Stimulated activated CD4-positive, alpha-beta T cell treated with anti-CD3 and anti-CD28 coated beads, TNF-alpha, amount 100 ng/mL, for 24 hours (primary cell): ENCODE measurements at places on chromosomes 2 and 18.

GRCh38 chr2:40760071-40760666, 308.3 kb upstream of the SLC8A1 start:
- no peak for DNase-seq

GRCh38 chr18:58992301-58993231, 127.9 kb downstream of the ZNF532 start:
- no peak for DNase-seq

GRCh38 chr2:102238778-102239177, 52.0 kb downstream of the IL1RL2 start:
- no peak for DNase-seq

DNA sequence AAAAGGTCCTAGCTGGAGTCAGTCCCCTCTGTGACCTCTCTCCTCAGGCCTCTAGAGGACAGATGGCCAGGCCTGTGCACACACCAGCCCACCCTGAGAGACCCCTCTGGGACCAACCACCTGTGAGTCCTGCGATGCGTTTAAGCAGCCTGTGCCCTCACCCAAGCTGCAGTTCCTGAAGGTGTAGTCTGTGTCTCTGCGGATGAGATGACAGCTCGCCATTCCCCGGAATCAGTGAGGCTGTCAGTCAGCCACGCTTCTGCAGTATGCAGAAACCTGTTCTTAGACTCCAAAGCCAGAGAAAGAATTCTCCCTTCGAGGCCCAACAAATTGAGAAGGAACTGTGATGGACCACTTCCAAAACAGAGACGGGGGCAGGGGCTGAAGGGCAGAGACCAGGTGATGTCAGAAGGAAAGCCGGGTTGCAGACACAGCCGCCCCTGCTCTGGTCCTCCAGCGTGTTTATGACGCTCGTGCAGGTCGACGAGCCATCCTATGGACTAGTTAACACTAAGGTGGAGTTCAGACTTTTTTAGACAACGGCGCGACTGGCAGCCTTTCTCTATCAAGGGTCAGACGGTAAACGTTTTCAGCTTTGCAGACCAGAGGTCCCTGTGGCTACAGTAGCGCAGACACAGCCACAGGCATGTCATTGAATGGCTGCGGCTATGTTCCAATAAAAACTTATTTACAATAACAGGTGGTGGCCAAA, 10.2 kb downstream of the MTERF4 start:
- DNase-seq = no peak

DNA sequence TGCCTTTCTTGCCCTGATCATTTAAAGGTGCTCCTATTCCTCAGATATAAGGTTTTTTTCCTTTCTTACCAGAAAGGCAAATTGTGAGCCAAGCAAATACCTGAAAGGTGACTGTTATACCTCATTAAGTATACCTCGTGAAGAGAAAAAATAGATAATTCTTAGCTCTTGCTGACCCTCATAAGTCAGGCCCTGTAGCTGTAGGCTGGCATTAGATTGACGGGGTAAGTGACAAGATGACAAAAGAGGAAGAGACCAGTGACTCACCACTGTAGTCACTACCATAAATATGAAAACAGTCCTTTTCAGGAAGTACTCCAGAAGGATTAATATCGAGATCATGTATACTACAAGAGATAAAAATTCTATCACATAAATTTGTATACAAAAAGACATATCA, 104.6 kb downstream of the PTPN4 start:
- no peak for DNase-seq

DNA sequence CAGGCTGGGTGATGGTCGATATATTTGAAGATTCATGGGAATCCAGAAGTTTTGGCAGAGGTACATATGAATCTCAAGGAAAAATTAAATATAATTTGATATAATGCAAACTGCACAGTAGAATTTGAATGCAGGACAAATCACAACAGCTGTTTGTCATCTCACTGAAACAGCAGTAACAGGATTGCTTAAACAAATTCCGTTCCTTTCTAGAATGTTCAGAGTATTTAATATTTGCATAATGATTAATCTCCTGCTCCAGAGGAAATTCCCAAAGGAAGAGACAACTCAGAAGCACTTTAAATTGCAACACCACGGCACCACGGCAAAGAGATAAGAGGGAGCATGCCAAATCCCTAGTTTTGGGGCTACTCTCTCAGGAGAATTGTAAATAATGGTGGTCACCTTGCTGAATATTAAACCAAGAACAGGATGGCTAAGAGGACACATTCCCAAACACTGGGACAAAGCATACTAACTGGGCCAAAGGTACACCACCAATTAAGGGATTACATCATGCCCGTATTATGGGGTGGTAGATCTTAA, 67.8 kb upstream of the MAP4K3 start:
- DNase-seq = no peak

GRCh38 chr2:205270689-205271088, 411.6 kb upstream of the NRP2 start:
- no peak for DNase-seq

DNA sequence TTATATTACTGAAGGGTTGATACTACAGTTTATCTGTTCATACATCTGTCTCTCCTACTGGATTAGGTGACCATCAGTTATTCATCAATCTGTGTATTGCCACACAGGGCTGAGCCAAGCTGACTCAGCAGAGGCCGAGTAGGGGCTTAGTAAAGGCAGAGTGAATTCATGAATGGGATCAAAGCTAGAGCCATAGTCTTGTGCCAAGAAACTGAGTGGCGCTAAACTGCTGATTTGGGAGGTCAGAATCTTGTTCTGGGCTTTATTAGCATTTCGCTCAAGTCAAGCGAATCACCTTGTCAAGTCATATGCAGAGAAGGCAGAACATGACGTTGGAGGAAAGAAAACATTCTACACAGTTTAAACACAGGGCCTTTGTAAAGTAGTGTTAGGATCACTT, 34.1 kb downstream of the SOCS6 start:
- DNase-seq = no peak

- no peak for DNase-seq
Observed at GRCh38 chr2:65714866-65715265, 282.5 kb upstream of the SPRED2 start.
